ELF-1 (cell line): ENCODE measurements at places on chromosomes 5 and 9.

- DNase-seq: no peak
Observed at GRCh38 chr5:56259002-56259511, 25.9 kb upstream of the ANKRD55 start.

- no peak for DNase-seq
Observed at GRCh38 chr5:181171782-181172181, 24.4 kb downstream of the OR2V2 start.

- DNase-seq: no peak
Observed at GRCh38 chr9:78578072-78578471, 281.1 kb downstream of the PSAT1 start.

GRCh38 chr5:83370957-83371356, 100.6 kb upstream of the VCAN start:
- no peak for DNase-seq

- no peak for DNase-seq
Observed at GRCh38 chr5:169244812-169245211, 56.1 kb downstream of the SLIT3 start.

DNA sequence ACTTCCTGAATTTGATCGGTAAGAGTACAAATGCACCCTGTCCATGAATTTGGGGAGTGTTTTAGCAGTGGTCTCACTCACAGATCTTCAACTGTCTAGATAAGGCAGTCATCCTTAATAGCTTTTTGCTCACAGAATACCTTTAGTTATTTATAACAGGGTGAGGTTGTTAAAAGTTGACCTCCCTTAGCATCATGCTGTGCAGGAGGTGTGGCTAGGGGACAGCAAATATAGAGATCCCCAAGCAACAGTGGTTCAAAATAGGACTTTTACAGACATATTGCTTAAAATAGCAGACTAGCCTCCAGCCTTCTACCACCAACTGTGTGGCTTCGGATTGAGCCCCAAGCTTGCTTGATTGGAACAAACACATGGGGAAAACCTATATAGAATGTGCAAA, 724.4 kb downstream of the TLE1 start:
- no peak for DNase-seq

DNA sequence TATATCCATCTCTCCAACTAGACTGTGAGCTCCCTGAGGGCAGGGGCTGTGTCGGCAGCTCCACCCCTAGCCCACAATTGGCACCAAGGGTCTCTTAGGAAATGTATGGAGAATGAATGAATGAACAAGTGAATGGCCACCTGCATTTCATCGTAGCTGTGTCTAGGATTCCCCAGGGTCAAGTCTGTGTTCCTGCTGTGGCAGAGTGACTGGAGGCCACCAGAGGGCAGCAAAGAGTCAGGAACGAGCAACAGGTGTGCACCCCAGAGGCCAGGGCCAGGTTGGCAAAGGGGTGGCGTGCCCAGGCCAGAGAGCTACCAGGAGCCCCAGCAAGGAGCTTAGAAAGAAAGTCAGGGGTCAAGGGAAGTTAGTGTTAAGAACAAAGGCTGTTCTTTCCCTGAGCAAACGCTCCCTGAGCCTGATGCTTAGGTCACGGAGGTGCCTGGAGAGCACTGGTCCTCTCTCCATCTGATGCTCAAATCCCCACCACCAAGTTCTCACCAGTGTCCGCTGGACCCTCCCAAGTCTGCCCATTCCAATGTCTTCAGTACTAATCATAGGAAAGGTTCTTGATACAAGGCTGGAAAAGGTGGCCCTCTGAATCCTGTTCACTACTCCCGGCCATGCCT, 160.7 kb downstream of the PAX5 start:
- peak; percentile 70 for DNase-seq

DNA sequence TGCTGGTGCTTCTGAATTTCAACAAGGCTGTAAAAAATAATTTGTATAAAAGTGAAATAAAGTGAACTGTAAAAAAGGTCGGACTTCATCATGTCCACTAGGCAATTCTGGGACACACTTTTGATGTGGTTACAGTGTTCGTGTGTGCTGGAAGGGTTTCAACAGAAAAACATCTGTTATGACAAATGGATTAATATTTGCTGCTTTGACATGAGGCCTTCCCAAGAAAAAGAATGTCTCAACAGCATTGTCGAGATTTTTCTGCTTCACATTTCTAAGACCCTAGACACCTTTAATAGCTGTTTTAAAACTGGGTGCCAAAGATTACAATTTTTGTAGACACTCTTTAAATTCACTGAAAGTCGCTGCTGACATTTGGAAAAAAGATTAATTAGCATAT, 216.6 kb downstream of the SLC12A2 start:
- no peak for DNase-seq

GRCh38 chr9:109590966-109591365, 92.9 kb upstream of the PTPN3 start:
- no peak for DNase-seq

GRCh38 chr5:118857700-118858099, 130.6 kb downstream of the DTWD2 start:
- no peak for DNase-seq

GRCh38 chr9:2270565-2270964, 255.4 kb downstream of the SMARCA2 start:
- no peak for DNase-seq

DNA sequence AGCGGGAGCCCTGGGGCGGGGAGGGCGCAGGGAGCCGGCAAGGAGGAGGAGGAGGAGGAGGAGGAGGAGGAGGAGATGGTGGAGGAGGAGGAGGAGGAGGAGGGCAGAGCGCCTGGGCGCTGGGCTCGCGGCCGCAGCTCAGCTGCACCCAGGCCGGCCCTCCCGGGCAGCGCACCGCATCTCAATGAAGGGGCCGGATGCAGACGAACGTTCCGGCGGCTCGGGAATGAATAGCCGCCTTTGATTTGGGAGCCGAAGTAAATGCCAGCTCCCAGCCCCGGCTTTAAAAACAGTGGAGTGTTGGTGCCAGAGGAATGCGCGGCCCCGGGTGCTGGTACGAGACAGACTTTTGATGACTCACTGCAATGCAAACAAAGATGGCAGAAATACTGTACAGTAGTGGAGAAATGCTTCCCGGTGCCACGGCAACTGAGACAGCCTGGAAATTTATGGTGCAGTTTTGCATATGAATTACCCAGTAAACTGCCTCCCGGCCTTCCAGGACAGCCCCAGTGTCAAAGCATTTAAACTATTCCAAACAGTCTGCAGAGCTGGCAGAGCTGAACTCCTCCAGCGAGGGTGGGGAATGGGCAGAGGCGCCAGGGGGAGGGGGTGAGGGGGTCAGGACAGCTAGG, 43.1 kb downstream of the NACC2 start:
- peak; percentile 91 for DNase-seq

DNA sequence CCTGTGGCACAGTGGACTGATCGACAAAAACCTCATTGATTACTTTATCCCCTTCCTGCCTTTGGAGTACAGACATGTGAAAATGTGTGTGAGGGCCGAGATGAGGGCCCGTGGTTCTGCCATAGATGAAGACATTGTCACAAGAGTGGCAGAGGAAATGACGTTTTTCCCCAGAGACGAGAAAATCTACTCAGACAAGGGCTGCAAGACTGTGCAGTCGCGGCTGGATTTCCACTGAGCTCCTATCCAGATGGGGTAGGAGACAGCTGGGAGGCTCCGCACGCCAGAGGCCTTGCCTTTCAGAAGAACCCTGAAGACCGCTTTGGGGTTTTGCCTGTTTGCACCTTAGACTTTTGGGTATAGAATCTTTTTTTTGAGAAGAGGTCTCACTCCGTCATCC, 6.4 kb downstream of the TOR1B start:
- DNase-seq: no peak

DNA sequence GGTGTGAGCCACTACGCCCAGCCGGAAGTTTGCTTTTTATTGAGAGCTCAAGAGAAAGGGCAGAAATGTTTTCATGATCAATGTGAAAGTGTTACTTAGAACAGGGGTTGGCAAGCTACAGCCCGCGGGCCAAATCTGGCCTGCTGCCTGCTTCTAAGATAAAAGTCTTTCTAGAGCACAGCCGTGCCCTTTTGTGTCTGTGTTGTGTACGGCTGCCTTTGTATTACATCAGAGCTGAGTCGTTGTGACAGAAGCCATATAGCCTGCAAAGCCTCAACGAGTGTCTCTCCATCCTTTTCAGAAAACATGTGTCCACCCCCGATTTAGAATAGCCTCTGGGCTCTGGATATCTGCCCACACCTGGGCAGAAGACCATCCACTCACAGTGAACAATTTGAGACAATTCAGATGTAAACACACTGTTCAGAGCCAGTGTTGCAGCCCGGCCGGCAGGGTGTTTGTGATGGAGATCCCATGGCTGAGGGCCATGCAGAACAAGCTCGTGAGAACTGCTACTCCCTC, 28.8 kb downstream of the AK8 start:
- peak; percentile 63 for DNase-seq

GRCh38 chr9:98095401-98095800, 23.6 kb downstream of the TRIM14 start:
- no peak for DNase-seq

DNA sequence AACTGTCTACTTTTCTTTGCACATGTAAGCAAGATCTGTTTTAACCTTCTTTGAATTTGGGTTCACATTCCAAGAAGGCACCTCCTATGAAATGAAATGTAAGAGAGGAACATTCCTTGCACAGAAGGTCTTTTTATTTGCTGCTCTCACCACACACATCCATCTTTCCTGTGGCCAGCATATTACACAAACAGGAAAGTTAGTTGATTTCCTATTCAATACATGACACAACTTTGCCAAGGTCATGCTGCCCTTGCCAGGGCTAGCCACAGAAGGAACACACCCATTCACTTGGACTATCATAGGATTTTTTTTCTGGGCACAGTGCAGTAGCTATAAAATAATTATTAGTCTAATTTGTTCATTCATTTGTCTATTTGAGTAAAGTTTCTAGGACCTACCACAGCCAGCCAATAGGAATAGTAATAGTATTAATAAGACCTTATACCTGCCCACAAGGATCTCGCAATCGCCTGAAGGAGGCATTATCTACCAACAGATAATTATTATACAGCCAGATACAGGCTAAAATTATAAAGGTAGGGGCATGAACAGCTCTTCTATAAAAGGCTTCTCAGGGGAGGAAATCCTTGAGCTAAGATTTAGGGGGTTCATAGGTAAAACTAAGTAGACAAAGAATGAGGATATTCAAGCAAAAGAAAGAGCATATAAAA, 78.1 kb upstream of the NREP start:
- no peak for DNase-seq

- DNase-seq: no peak
Observed at GRCh38 chr5:15387931-15388524, 112.0 kb upstream of the FBXL7 start.

- DNase-seq: no peak
Observed at GRCh38 chr9:84841931-84842330, 172.4 kb downstream of the NTRK2 start.

GRCh38 chr5:176921714-176922113, 22.6 kb upstream of the HK3 start:
- no peak for DNase-seq

- DNase-seq: peak; percentile 80
Observed at GRCh38 chr5:171387970-171388815, 544 bp downstream of the NPM1 start.

GRCh38 chr5:172187118-172188032, 649 bp downstream of the STK10 start:
- DNase-seq: peak; percentile 74

DNA sequence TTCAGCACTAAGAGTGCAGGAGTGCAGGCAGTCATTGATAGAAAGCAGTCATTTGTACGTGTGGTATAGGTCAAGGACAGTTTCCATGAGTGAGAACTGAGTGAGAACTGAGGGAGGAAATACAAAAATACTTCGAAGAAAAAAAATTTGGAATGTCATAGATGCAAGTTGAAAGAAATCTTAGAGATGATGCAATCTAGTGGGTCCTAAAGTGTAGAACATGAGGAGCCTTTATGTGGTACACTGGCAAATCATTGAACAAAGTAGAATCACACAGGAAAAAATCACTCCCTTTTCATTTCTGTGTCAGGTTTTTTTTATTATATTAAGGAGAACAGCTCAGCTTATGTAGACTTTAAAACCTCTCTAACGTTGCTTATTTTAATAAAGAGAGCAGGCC, 26.4 kb upstream of the SLC1A1 start:
- no peak for DNase-seq

DNA sequence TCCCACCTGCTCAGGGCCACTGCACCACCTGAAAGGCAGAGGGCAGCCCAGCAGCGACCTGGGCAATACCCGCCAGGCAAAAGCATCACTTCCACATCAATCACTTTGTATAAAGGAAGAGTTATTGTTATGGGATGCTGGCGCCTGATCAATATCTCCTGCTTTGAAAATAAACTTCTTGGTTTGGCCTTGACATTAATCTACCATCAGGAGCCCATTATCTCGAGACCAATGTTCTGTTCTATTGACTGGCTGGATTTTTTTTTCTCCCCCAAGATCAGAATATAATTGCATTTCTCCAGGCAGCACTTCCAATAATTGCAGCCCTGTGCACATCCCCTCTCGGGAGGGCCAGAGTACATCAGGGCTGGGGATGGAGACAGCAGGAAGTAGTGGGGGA, 44.4 kb upstream of the SAP30L start:
- no peak for DNase-seq

DNA sequence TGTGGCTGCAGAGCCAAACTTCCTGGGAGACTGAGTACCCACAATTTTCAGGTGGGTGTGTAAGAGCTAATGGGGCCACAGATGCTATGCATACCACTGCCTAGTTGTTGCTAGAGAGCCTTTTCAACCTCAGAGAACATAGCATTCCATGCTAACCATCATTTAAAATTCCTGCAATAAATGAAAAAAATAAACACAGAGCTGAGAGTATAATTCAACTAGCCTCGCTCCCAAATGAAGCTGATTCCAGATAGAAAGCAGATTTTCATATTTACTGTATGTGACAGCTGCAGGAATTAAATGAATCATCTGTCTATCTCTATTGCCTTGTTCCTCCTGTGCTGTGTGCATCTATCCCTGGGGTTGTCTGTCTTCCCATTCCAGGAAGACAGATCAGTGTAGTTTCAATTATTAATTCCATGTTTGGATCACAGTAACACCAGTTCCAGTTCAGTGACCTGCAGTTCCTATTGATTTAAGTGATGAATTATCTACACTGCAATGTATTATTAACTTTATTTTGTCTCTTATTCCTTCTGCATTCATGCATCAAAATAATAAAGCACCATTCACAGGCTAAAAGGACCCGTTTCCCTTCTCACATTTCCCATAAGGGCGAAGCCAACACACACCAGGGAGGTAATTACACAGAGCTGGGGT, 324.5 kb downstream of the SLIT3 start:
- no peak for DNase-seq

- DNase-seq: no peak
Observed at GRCh38 chr5:4191703-4192102, 596.1 kb downstream of the IRX1 start.

DNA sequence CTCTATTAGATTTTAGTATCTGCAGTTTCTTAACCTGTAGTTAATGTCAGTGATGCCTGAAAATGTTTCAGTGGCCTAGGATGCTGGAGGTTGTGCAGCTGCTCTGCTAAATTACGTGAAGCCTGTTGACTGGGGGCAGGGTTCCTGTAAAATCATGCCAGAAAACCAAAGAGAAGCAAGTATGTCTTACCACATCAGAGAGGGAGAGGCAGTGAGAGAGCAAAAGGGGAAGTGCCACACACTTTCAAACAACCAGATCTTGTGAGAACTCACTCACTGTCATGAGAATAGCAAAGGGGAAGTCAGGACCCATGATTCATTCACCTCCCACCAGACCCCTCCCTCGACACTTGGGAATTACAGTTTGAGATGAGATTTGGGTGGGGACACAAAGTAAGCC, 83.9 kb upstream of the CYLC2 start:
- no peak for DNase-seq
